Posterior vena cava (tissue), 2 donors: ENCODE measurements at places on chromosomes 7 and 10. TPM values are rescaled to one million over a fixed set of nuclear protein-coding genes. Genes with fewer than 3 reads are reported as not detected.
A peak's percentile ranks its signal among the peaks of the same experiment; 100 is the strongest.

GRCh38 chr7:5631152-5631551 lies 150.3 kb downstream of the RNF216 start:
- no peak for DNase-seq

DNA sequence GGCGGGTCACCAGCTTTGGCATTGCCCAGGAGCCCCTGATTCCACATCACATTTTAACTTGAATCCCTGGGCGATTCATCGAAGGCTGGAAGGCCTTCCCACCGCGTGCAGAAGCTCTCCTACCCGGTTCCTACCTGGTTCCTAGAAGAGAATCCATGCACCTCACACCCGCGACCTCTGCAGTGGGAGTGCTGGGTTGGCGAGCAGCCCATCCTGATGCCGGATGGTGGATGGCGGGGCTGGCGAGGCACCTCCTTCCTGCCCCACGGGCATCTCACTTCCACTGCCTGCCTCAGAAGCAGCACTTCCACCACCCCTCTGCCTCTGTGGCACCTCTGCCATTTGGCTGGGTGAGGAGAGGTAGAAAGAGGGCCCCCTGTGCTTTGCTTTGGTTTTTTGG lies 32.0 kb downstream of the NUB1 start:
- DNase-seq = peak; percentile 31

Gene GTPBP10
- total RNA-seq = 21.0 TPM

Gene PLAC9
- 62.4 TPM for total RNA-seq

DNA sequence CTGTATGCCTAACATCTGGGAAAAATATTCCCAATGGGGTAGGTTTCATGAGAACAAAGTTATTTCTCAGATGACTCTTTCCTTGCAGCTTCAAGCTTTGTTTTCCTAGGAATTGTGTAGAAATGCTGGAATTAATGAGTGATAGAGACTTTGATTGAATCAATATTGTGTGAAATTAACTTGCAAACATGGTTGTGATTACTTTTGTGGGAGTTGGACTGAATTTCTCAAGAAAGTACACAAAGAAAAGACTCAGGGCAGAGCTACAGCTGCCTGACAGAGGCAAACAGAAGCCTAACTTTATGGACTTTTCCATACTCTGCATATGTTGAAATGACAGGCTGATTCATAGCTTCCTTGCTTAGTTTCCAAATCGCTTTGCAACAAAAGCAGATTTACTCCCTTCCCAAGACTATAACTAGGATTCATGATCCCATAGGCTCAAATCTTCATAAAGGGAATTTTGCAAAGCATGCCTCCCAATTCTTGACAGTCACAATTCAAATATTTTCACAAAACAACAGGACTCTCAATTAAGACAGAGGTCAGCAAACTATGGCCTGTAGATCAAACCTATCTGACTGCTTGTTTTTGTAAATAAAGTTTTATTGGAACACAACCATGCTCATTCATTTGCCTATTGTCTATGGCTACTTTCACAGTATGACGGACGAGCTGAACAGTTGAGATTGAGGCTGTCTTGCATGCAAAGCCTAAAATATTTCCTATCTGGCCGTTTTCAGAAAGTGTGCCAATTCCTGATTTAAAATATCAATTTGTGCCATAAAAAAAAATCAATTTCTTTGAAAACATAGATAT lies 27.6 kb downstream of the NRP1 start:
- no peak for DNase-seq

DNA sequence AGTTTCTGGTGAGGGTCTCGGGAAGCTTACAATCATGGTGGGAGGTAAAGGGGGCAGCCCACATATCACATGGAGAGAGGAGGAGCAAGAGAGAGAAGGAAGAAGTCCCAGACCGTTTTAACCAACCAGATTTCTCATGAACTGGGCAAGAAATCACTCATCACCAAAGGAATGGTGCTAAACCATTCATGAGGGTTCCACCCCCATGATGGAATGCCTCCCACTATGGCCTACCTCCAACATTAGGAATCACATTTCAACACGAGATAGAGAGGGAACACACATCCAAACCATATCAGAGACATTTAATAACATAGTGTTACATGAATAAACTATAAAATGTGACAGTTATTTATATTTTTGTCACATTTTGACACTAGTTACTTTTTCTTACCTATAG lies 214.8 kb upstream of the MAGI2 start:
- no peak for DNase-seq

DNA sequence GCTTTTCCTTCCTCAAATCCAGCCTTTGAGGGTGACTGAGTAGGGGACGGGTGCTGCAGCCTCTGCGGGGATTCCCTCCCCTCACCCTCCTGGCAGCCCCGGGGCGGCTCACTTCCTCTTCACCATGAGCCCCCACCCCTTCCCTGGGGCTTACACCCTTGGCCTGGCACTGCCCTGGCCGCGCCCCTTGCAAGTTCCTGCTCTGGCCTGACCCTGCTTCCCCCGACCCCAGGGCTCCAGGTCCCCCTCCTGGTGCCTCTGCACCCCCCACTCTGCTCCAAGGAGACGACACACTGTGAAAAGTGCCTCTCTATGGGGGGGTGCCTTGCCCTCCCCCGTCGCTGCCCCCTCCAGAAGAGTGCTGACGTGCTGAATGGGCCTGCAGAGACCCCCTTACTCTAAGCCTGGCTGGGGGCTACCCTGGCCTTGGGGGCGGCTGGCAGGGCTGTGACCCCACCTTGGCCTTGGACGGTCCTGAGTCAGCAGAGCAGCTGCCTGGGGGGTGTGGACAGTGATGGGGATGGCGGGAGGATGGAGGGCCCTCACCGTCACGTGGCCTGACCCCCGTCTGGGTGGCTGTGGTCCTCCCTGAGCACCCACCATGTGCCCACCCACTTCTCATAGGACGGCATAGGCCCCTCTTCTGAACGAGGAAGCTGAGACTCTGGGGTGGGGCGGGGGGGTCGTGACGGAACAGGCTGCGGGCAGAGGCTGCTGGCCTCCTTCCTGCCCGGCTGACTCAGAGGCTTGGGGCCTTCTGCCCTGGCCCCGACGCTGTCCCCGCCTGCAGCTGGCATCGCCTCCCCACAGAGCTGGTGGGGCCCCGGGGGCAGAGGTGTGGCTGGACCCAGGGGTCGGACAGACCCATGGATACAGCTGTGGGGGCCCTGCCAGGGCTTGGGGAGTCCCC lies 9.8 kb downstream of the LFNG start:
- DNase-seq = peak; percentile 93

- DNase-seq = no peak
Measured at GRCh38 chr7:17185690-17186070, 112.8 kb upstream of the AHR start.
